ENCODE measurements at places on chromosomes 3 and 15. TPM values are rescaled to one million over a fixed set of nuclear protein-coding genes. Genes with fewer than 3 reads are reported as not detected.
A peak's percentile ranks its signal among the peaks of the same experiment; 100 is the strongest.

GRCh38 chr15:91816942-91817341 is 36.6 kb upstream of the SLCO3A1 start:
- no peak for DNase-seq

DNA sequence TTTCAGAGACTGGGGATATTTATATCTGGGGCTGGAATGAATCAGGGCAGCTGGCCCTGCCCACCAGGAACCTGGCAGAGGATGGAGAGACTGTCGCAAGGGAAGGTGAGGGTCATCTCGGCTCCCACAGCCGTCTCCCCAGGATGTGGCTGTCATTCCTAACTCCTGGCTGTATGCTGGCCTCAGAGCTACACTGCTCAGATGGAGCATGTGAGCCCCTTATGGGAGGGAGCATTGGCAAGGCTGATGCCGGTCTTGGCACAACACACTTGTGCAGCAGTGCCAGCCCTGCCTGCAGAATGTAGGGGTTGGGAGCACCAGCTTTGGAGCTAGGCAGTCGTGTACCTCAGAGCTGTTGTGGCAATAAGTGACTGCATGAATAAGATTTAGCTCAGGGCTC is 5.2 kb downstream of the RCCD1 start:
- peak; percentile 27 for DNase-seq

DNA sequence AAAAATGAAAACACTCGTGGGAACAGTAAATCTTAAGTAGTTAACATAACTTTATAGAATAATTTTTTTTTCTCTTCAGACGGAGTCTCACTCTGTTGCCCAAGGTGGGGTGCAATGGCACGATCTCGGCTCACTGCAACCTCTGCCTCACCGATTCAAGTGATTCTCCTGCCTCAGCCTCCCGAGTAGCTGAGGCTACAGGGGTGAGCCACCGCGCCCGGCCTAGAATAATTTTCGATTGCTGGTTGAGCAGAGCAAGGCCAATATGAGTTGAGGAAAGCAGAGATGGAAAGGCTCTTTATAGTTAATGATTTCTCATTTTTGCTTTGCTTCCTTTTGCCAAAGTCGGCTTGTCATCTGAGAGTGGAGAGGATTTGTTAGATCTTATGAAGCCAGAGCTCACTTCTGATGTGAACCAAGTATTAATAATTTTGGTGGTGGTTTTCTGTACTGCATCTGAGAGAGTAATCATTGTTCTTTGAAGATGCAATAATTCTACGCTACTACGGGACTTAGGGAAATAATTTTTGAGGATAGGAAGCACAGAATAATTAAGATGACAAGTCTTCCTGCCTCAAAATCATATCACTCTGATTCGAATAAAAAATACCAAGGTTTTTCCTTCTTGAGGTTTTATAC is 1.6 kb upstream of the GOLM2 start:
- no peak for DNase-seq

DNA sequence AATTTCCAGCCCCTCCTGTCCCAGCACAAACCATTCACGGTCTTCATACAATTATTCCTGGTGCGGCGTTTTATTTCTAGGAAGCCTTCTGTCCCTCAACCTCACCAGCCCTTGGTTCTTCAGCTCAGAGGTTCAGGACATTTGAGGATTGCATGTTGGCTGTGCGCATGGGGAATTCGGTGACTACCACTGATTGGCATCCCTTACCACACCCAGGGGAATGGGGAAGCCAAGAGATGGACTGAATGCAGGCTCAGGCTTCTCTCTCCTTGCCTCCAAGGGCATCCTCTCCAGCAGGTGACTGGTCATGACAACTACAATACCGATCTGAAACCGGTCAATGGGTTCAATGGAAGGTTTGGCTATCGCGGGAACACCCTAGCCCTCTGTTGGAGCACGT is 153.8 kb downstream of the MTHFS start:
- no peak for DNase-seq

GRCh38 chr3:173977747-173978146 is 580.2 kb downstream of the NLGN1 start:
- peak; percentile 84 for DNase-seq

- no peak for DNase-seq
Measured at GRCh38 chr3:30682434-30683155, 76.2 kb downstream of the TGFBR2 start.

GRCh38 chr15:82880704-82881103 is 71.3 kb downstream of the WHAMM start:
- no peak for DNase-seq

DNA sequence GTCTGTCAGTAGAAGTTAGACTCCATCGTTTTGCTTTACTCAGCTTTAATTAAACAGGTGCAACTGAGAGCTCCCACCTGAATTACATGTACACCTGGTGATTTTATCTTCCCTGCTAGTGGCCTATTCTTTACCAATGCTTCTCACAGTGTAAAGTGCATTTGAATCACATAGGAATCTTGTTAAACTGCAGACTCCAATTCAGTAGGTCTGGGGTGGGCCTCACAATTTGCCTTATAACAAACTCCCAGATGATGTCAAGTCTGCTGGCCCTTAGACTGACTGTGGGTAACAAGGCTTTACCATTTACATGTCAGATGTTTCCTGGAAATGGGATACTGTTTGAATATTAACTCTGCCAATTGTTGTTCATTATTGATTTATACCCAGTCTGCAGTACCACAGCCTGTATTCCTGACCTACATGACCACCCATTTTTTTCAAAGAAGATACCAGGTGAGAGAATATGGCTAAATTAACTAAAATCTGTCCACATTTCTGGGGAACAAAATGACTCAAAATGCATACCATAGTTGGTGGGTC is 37.2 kb downstream of the CMSS1 start:
- DNase-seq, result no peak

DNA sequence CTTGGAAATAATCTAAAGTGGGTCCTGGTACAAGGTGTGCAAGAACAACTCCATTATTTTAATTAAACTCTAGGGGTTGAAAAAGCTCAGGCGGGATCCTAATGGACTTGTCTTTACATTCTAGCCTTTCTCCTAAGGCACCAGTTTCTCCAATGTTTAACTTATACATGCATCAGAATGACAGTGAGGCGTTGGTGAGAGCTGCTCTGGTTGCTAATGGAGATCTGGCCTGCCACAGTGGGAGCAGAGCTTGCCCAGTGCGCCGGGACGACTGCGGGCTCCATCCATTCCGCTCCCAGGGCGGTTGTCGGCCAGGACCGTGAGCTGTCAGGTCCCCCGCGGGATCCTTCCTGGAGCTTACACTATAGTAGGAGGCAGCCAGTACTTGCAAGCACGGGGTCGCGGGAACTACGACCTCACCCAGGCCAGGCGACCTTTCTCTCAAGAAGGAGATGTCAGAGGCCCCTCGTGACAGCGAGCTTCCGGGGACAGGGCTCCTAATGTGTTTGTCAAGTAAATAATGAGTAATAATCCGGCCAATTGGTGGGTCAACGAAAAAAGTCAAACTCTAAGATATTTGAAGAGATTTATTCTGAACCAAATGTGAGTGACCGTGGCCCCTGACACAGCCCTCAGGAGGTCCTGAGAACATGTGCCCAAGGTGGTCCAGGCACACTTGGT is 991 bp upstream of the HIGD1A start:
- no peak for DNase-seq

GRCh38 chr3:72145506-72146380 is 360.8 kb upstream of the PROK2 start:
- DNase-seq, result peak; percentile 25

DNA sequence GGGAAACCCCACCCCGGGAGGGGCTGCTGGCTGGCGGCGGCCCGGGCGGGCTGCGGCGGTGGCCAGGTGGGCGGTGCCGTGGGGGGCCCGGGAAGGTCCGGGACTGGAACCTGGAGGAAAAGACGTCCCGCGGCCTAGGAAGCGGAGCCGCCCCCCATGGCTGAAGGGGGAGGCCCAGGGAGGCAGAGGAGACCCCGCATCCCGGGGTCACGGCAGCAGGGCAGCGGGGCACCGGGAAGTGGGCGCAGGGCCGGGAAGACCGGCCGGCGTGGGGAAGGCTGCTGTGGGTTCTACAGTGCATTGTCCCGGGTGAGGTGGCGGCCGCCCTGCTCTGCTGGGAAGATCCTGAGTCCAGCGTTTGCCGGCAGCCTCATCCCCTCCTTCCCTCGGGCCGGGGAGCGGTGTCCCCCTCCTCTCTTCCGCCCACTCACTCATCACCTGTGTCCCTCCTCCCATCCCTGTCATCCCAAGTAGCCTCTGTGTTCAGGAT is 525 bp upstream of the FSTL1 start:
- no peak for DNase-seq

GRCh38 chr15:53160092-53160704 is 370.1 kb upstream of the ONECUT1 start:
- no peak for DNase-seq

GRCh38 chr15:75985971-75986370 is 26.3 kb downstream of the NRG4 start:
- DNase-seq, result no peak

DNA sequence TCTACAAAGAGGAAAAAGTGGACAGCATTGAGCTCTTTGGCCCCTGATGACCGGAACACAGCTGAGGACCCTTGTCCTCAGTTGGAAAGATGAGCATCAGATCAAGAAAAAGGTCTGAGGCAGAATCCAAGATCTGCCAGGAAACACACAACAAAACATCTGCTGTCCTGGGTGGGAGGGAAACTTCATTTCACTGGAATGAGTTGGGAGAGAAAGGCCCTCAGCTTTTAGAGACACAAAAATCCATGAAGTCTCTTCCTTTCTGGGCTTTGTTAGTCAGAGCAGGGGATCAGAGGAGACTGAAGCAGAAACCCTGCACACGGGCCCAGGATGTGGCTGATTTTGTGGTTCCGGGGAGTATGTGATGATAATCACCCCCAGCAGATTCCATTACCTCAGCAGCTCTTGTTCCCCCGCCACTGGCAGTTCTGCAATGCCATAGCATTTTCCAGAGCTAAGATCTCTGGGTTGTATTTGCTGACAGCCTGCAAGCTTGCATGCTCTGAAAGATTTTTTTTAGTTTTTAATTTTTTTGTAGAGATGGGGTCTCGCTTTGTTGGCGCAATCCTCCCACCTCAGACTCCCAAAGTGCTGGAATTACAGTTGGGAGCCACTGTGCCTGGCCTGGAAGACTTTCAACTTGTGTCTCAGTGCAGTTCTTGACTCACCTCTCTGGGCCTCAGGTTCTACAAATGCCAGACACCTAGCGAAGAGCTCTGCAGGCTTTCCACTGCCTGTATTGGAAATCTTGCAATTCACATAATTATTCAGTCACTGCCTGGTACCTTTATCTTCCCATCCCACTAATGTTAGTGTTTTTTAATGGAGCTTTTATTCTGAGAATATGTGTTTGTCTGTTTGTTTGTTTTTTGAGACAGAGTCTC is 5.8 kb upstream of the TATDN2 start:
- DNase-seq, result peak; percentile 52

DNA sequence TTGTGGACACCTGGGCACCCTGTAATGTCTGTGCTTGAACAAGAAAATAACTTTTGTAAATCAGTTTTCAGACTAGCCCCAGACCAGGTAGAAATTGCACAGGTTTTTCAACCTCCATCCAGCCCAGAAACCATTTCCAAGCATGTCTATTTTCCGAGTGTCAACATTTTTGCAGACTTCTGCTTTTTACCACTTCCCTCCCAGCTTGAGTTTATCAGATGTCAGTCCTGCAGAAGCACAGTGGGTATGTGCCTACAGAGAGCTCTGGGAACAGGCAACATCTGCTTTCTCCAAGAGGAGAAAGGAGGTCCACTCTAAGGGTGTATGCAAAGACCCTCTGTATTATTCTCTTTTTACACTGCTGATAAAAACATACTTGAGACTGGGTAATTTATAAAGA is 83.9 kb downstream of the LRRK1 start:
- no peak for DNase-seq

DNA sequence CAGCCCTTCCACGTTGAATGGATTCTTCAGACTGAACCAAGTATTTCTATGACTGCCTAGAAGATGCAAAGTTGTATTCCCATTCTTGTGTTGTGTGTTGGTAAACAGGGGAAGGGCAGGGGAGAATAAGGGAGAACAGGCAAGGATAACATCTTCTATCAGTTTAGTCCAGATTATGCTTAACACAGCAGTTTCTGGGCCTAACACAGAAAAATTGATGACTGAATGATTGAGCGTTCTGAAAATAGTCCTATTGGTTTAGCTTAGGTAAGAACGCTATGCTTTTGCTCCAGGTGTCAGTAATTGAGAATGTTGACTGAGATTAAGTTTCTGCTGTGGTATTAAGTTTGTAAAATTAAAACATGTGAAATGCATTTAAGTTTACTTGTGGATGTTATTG is 8.6 kb downstream of the FOXB1 start:
- no peak for DNase-seq

- no peak for DNase-seq
Measured at GRCh38 chr3:135329479-135329878, 534.4 kb downstream of the EPHB1 start.

GRCh38 chr3:180492047-180492446 is 109.9 kb upstream of the TTC14 start:
- no peak for DNase-seq

DNA sequence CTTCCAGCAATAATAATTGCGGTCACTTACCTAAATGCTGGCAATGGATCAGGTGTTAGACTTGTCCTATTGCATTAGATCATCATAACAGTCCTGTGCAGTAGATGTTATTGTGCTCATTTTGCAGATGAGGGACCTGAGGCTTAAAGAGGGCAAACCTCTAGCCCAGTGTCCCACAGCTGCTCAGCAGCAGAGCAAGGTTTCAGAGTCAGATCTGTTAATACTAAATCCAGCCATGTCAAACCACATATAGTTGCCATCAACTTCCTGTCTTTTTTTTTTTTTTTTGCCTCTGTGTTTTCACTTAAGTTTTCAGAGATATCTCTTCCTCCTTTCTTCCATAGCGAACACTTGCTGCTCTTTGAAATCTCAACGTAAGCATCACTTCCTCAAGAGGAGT is 12.1 kb downstream of the FEZF2 start:
- DNase-seq, result no peak

- DNase-seq, result no peak
Measured at GRCh38 chr15:63380151-63380807, 1.4 kb downstream of the CA12 start.

DNA sequence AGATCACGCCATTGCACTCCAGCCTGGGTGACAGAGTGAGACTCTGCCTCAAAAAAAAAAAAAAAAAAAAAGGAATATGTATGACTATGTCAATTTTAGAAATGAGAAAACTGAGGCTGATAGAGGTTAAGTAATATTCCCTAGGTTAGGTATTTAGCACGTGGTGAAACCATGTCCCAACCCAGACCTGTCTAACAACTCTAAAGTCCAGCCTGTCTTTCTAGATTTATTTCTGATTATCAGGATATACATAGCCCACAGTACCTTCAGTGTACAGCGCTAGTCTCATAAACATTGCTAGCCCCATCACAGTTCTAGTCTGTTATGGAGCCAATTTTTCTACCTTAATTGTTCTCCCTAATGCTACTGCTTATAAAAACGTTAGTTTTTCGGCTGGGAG is 88.4 kb upstream of the RAP2B start:
- no peak for DNase-seq

TUSC7 gene
- not detected for total RNA-seq

ALDH1A2 gene
- total RNA-seq, result not detected

TEX55 gene
- not detected for total RNA-seq

IQCF5 gene
- not detected for total RNA-seq

ROBO2 gene
- total RNA-seq, result 0.09 TPM

CCDC13 gene
- total RNA-seq, result not detected

BOC gene
- total RNA-seq, result 8.2 TPM

EFHB gene
- 0.91 TPM for total RNA-seq

RASGRP1 gene
- 0.59 TPM for total RNA-seq

ADAMTS9 gene
- total RNA-seq, result 0.14 TPM

TF gene
- total RNA-seq, result not detected

Data from HFFc6 (cell line).